ENCODE measurements at places on chromosomes 3 and 15.

- DNase-seq = no peak
Observed at GRCh38 chr15:39202641-39203040, 378.2 kb upstream of the THBS1 start.

- DNase-seq = peak; percentile 34
Observed at GRCh38 chr3:107283948-107284347, 93.3 kb upstream of the CCDC54 start.

GRCh38 chr15:70465812-70466211, 297.5 kb downstream of the UACA start:
- no peak for DNase-seq

DNA sequence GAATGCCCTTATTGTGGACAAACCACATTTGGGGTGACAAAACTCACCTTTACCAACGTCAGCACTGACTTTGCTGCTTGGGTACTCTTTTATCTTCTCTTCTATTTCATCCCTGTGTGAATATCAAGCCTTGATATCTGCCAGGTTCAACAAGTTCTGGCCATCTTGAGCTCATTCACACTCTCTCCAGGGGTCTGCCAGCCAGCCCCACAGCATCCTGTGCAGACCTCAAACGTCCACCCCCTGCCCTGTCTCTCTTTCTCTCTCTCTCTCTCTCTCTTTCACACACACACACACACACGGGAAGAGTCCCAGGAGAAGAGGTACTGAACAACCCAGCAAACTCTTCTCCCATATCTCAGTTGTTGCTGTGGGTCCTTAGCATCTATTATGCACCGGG, 10.7 kb downstream of the ILDR1 start:
- no peak for DNase-seq

- no peak for DNase-seq
Observed at GRCh38 chr15:64842986-64843561, 1.4 kb downstream of the PLEKHO2 start.

- peak; percentile 13 for DNase-seq
Observed at GRCh38 chr3:197224034-197224444, 74.4 kb downstream of the DLG1 start.

DNA sequence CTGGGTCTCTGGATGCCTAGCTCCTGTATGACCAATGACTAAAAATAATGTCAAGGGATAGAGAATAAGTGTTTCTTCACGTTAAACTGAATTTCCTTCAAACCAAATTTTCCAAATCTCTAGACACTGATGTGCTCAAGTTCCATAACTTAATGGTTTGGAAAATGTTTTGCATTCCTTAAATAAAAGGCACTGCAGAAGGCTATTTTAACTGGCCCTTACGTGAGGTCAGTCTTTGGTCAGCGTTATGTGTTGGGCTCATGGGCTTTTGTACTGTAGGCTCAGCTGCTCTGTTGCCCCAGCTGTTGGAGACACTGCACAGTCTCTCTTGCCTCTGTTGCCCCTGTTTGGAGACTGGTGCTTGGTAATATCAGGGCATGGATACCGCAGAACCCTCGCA, 188.5 kb downstream of the TPRG1 start:
- no peak for DNase-seq

DNA sequence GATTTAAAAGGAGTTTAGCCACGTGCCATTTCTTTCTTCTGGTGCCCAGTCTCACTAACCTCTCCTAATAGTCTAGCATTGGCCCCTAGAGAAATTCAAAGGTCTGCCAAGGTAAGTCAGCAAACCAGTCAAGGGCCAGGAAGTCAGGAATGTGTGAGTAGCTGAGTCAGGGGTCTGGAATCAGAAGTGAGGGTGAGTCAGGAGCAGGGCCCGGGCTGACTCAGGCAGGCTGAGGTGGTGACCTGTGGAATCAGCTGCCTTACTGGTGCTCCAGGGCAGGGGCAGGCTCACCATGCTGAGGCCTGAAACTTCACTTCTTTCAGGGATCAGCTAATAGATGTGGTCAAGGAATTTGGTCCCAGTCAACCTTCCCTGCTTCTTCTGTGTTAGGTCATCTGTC, 105.8 kb upstream of the MYZAP start:
- DNase-seq = no peak

DNA sequence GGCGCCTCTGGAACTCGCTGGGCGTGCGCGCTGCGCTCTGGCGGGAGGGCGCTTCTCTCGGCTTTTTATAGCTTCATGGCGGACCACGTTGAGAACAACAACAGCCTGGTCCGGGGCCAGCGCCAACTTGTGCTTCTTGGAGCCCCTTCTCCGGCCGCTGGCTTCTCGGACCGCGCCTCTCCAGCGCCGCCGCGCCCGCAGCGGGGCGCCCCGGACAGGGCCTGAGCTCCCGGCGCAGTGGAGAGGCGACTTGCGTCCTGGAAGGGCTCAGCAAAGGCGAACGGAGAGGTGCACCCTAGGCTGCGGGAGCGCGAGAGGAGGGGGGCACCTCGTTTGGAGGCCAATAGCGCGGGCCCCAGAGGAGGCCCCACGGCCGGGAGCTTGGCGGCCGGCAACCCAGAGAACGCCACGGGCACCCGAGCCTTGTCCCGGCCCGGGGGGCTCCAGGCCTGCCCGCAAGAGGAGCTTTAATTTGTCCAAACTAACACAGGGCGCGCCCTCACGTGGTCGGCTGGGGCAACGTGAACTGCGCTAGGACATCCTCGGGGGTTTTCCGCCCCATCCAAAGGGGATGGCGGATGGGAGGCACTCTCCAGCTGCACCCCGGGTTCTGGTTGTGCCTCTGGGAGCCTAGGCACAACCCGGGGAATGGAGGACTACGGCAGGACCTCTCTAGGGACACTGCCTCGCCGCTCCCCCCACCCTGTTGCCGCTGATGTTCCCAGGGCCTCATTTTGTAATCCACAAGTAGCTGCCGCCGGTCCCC, 37.8 kb downstream of the HMCES start:
- peak; percentile 89 for DNase-seq

DNA sequence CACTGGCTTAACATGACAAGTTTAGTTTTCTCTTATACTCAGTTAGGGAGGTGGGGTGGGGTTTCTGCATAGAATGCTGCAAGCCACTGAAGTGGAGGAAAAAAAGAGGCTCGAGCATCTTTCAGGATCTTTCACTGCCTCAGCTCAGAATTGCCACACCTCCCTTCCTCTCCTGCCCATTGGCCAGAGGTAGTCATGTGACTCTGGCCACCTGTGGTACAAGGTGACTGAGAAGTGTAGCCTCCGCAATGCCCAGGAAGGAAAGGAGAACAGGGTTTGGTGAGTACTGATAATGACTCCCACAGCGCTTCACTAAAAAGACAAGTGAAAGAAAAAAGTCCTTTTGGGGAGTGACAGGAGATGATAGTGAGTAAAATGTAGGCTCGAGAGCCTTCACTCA, 124.3 kb upstream of the TRIM42 start:
- DNase-seq = no peak

GRCh38 chr15:86375733-86376280, 296.1 kb downstream of the AGBL1 start:
- no peak for DNase-seq

DNA sequence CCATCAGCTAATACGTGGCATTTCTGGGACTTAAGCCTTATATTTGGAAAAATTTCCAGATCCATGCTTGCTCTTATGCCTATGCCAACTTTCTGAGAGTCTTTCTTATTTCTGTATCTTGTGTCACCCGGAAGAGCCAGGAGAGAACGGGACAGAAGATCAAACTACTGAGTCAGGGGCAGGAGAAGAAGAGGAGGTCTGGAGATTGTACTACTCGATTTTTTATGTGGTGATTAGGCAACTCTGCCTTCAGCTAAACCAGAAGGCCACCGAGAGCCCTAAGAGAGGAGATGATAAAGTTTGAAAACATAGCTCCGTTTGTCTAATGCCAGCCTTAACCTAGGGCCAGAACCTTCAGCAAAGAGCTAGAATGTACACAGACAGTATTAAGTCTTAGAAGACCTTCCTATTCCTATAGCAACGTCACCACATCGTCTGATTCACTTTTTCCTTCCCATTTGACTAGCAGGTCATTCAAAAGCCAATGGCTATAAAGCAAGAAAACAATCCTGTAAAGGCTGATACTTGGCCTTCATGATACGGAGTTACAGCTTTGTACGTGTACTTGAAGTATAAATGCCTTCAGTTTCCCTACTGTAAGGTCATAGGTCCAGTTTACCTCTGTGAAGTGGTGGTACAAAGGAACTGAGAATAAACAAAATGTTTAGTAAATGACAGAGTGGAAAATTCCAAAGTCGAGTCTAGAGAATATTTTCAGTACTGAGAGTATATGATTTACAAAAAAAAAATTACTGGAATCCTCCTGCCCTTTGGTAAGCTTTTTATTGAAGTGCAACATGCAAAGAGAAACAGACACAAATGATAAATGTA, 96.1 kb upstream of the ICE2 start:
- no peak for DNase-seq

DNA sequence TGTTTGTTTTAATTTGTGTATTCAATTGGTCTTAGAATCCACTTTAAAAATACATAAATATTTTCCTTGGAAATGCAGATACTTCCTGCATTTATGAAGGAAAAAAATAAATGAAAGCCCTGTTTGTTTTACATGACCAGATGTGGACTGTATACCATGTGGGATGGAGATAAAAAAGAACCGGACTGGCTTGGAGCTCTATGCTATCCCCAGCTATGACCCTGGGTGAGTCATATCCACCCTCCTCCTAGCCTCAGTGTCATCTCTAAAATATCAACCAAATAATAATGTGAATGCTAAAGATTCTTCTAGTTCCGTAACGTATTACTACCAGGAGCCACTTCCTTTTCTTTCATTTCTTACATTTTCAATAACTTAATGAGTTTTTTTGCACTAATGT, 44.5 kb upstream of the PDZRN3 start:
- DNase-seq = no peak

DNA sequence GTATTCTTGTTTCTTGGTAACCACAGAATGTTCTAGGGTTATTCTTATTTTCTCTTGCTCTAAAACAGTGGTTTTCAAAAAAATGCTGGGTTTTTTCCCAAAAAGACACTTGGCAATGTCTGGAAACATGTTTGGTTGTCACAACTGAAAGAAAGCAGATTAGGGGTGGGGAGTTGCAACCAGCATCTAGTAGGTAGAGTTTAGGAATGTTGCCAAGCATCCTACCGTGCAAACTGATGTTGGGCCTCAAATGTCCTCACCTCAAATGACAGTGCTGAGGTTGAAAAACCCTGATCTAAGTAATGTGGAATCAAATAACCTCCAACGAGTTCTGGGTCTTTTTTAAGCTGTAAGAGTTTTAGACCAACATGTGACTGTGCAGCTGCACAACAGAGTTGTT, 270.5 kb upstream of the STT3B start:
- no peak for DNase-seq

DNA sequence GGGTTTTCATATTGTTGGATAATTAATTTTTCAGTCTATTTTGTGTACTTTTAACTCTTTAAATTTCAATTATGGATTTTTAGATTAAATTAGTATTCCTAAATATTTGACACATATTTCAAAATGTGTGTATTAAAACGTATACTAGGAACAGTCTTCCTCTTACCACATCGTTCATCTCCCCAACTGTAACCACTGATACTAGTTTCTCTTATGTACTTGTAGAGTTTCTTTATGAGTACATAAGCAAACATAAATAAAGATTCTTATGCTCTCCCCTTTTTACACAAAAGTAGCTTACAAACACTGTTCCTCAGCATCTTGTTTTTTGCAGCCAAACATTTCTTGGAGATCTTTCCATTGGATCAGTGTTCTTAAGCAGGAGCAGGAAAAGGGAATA, 45.9 kb downstream of the CMSS1 start:
- no peak for DNase-seq

DNA sequence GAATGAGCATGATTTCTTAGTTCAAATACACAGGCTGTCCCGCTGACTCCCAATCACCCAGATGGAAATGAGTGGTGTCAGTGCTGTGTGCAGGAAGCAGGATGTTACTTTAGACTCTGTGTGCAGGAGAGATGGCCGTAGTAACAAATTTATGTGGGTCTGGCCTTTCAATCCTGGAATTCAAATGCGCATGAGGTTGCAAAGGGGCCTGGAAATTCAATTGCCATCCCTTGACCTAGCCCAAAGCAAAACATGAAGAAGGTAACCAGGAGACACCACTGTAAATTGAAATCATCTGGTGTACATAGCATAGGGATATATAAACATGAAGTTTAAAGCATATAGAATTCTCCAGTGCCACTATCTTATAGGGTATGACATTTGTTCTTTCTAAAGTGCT, 33.2 kb downstream of the GREM1 start:
- DNase-seq = no peak

GRCh38 chr3:180911876-180912303, 580 bp upstream of the FXR1 start:
- DNase-seq = no peak

All from NCI-H1417 (cell line).